ENCODE measurements at places on chromosomes 7 and 10.

- DNase-seq, result no peak
These were observed 12.6 kb downstream of the KLLN start for GRCh38 chr10:87850742-87851205.

- no peak for DNase-seq
These were observed 11.7 kb upstream of the TMEM106B start for GRCh38 chr7:12199363-12199762.

DNA sequence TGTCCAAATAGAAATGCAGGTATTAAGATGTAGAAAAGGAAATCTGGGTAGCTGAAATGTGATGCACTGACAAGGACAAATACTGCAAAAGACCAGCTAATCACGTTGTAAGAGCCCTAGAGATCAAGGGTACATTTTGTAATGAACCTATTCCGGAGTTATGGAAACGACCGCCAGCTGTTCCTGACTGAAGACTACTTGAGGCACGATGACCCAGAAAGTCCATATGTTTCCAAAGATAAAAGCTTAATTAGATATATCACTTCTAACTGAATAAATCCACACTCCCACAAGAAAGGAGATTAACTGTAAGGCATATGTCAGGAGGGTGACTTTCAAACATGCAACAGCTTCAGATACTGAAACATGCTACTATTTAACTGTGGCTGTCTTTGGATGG is 253.5 kb downstream of the NSUN6 start:
- DNase-seq, result no peak

- DNase-seq, result no peak
These were observed 62.9 kb upstream of the ZMIZ2 start for GRCh38 chr7:44685723-44686122.

GRCh38 chr10:124619195-124619594 is 125.0 kb downstream of the FAM53B start:
- no peak for DNase-seq

DNA sequence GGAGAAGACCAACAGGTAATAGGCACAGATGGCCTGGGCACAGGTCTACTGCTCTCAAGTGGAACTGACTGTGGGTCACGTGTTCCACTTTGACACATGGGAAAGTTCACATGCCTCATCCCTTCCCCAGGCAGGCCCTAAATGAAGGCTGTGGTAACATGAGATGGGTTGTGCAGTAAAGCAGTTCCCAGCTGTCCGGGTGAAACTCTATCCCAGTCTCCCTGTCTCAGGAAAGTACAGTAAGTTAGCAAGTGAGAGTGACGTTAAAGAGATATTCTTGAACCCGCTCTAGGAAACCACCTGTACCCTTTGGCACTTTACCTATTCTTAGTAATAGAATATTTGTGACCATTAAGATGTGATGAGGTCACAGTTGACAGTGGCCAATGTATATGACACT is 343.7 kb upstream of the AOAH start:
- no peak for DNase-seq

GRCh38 chr10:69649786-69650550 is 19.9 kb downstream of the FAM241B start:
- no peak for DNase-seq

DNA sequence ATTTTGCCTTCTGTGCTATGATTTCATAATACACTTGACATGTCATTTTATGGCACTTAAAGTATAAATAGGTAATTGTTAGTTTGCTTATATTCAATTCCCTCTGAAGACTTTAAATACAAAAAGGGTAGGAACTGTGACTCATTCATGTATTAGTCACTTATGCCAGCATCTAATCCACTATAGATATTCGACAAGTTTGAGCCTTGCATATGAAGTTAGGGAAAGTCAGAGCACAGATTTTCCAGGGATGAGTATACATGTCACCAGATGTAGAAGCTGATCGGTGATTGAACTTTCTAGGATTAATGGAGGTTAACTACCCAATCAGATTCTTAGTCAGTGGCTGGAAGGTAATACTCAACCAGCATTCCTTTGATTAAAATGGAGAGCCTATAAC is 1321.5 kb downstream of the XPNPEP1 start:
- no peak for DNase-seq

- no peak for DNase-seq
These were observed 525.0 kb upstream of the NRP1 start for GRCh38 chr10:33859319-33860022.

GRCh38 chr7:35752742-35753141 is 48.1 kb upstream of the SEPTIN7 start:
- no peak for DNase-seq

GRCh38 chr10:92142512-92142911 is 148.4 kb downstream of the CPEB3 start:
- DNase-seq, result no peak

- no peak for DNase-seq
These were observed 106.6 kb downstream of the CNOT4 start for GRCh38 chr7:135403302-135403701.

- no peak for DNase-seq
These were observed 18.4 kb upstream of the CCDC71L start for GRCh38 chr7:106679153-106679931.

- no peak for DNase-seq
These were observed 9.7 kb upstream of the RASSF4 start for GRCh38 chr10:44949915-44950314.

- DNase-seq, result no peak
These were observed 651.8 kb downstream of the PARD3 start for GRCh38 chr10:34163075-34163905.

DNA sequence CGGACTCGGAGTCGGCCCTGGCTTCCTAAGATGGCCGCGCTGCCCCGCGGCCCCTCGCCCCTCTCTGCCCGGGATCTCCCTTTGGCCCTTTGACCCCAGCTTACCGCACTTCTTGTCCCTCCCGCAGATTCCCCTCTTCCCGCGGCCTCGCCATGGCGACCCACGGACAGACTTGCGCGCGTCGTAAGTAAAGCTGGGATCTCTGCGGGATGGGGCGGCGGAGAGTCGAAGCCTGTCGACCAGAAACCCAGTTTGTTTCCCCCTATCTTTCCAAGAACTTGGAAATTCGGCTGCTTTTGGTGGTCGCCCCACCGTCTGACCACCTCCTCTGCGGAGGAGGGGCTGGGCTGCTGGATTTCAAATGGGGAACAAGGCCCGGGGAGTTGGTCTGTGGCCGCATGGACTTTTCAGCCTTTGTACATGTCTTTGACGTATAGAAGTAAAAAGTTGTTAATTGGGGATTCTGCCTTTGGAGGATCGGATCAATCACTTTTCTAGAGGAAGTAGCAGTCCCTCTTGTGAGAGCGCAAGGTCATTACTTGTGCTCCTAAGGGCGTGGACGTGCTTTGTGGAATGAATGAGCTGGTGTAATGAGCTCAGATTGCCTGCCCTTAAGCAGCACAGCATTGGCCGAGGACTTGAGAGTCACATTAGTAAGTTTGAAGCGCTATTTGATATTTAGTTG is 553 bp downstream of the VDAC2 start:
- no peak for DNase-seq
